HFF-Myc (cell line): ENCODE measurements at places on chromosomes 1 and 21.

DNA sequence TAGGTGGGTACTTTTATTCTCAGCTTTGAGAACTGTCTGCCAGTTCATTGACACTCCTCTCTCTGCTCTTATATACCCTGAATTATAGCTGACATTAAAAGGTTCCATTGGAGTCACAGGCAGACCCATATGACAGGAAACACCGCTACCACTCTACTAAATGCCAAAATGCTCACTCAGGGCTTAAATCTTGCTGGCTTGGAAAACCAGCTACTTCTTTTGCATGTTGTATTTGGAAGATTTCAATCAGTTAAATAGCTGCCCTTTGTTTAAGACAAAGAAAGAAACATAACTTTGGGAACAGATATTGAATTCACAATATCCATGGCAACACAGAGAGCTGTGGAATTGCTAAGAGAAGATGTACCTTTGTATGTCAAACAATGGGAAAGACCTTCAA lies 876.5 kb downstream of the USP25 start:
- no peak for DNase-seq

- no peak for DNase-seq
Observed at GRCh38 chr1:208280681-208281450, 36.7 kb upstream of the PLXNA2 start.

DNA sequence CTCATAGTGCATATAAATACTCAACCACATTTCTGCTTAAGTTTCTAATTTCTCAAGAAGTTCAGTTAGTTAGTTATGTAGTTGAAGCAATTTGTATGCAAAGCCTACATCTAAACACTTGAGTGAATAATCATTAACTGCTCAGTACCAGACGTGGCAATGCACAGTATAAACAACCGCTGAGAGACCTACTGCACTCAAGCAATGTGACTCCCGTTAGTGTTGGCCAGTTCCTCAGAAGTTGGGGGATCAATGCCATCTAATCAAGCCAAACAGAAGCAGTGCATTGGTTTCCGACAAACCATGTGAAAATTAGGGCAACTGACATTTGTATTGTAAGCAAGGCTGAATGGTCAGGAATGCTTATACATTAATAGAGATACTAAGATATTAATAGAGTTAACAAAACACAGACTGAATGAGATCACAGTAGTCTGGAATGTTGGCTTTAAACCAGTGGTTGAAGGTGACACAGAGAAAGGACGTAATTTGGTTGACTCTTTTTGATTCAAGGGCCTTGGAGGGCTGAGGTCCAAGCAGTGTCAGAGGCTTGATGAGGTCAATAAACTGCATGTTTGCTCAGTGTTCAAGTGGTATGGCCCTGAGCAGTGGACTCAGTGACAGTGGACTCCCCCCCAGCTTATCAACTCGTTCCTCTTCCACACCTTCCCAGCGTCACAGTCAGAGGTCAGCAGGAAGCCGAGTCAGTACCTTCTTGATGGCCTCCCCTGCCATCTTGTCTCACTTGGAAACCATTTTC lies 255.5 kb downstream of the CTH start:
- DNase-seq, result no peak

DNA sequence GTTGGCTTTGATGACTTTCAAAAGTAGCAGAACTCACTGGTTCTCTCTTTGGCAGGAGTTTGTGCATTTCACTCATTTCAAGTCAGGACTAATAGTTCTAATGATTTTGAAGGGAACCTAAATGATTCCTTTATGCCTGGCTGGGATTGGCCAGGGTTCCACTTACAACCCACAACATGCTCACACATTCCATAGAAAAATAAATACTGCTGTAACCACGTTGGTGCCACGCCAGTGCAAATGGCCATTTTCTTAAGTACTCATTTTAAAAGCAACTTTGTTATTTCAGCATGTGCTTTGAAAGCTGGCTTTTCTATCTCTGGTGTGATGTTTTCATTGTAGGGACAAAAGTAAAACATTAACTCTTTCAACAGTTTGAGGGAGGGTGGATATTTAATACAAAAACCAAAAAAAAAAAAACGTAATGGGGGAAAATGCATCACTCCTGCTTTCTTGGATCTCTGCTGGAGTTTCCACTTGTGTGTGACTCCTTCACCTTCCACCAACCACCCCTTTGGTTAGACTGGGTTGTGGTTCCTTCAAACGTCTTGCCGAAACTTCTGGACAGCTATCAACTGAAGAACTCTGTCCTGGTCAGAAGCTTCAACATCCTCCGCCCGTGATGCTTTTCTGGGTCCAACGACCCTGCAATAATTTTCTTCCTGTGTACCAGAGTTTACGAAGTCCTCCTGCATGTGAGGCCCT lies 300.4 kb upstream of the RUNX1 start:
- DNase-seq, result no peak

DNA sequence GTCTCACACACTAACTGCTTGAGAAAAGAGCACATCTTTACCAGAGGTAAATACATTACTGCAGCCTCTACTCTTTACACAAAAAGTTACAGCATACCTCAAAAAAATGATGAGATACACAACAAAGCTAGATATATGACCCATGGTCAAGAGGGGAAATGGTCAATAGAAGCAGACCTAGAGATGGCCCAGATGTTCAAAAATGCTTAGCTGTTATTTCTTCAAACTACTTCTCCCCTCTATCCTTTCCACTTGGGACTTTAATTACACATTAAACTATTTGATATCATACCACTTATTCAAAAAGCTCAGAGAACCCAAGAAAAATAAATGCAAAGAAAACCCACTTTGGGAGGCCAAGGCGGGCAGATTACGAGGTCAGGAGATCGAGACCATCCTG lies 12.8 kb downstream of the BRWD1 start:
- DNase-seq, result no peak

DNA sequence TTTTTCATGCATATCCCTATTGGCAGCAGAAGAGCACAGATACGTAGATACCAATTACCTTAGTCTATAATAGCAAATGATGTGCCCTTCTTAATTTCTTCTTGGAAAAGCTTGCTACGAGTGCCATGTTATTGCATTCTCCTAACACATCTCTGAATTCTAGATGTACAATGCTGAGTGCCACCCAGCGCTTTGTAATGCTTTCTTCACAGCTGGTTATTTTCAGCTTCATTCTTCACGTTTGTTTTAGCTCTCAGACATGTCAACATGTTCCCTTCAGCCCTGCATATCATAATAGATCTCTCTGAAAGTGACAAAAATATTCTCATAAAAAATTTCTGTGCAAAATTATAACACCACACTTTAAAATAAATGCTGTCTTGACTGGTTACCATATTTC lies 981.2 kb downstream of the TTLL7 start:
- no peak for DNase-seq

DNA sequence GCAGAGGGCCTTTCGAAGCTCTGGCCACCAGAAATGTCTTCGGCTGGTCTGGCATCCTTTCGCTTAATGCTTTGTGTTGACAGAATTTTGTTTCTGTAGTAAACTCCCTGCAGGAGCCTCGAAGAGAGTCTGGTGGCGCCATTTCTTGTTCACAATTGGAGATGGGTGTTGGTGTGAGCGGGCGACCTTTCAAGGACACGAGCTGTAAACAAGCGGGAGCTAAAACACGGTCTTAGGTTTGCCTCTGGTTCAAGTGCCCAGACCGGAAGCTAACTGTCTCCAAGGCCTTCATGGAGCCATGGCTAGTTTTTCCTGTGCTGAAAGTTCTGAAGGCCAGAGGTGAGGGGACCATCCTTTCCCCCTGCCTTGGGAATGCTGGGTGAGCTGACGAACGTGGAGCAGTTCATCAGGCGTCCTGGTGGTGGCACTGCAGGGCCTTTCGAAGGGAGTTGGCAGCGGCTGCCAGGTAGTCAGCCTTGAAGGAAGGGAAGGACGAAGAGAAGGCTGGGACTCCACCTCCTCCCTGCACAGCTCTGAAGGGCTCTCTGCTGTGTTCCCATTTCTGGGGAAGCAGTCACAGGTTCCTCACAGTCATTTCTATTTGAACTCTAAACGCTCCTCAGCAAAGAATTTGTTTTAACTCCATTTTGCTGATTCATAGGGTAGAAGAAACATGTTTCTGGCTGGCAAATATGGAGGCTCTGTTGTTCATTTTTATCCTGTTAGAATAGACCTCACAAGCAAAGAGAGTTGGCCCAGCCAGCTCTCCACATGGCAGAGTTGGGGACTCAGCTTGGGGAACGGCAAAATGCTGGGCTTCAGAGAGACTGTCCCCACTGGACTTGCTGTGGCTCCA lies 35.2 kb downstream of the URB2 start:
- peak; percentile 20 for DNase-seq

- no peak for DNase-seq
Observed at GRCh38 chr1:59755069-59755685, 59.6 kb upstream of the HOOK1 start.

DNA sequence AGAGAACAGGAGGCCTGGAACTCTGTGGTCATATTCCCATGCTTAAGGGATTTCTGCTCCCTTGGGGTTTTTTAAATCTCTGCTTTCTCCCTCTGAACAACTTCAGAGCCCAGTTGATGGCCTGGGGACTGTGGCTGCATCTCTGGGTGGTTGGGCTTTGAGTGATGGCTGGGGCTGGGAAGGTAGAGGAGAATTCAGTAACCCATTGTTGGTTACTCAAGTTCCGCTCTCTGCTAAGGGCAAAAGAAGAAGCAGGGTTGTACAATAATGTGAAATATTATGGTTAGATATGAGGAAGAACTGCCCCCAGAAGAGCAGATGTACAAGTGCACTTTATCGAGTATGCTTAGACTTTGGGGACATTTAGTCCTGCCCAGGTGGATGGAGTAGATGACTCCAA lies 72.1 kb upstream of the CNTN2 start:
- no peak for DNase-seq

- DNase-seq, result no peak
Observed at GRCh38 chr1:109772658-109773202, 9.0 kb upstream of the EPS8L3 start.

DNA sequence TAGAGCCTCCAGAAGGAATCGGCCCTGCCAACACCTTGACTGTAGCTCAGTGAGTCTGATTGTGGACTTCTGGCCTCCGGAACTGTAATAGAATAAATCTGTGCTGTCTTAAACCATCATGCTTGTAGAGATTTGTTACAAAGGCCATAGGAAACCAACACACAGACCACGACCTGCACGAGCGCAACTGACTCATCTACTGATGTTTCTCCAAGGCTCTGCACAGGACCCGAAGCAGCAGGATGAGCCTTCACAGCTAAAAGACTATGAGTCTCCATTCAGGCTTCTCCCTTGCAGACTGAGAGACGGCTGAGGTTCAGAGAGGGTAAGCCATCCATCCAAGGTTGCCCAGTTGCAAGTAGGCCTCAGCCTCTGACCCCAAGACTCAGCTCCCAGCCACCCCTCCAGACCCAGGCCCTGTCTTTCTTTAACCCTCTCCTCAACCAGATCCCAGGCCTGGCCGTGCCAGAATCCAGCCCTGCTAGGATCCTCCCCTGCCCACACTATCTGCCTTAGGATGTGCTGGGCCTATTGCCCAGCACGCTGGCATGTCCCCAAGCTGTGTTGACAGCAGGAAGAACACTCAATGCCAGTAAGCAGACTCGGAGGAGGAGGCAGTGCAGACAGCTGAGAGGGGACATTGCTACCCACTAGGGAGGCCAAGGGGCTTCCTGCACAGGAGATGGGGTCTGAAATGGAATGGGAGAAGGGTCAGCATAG lies 109.0 kb downstream of the HMGB4 start:
- no peak for DNase-seq

- no peak for DNase-seq
Observed at GRCh38 chr1:43171312-43171875, 696 bp downstream of the EBNA1BP2 start.

- DNase-seq, result no peak
Observed at GRCh38 chr1:66343569-66344325, 190.2 kb upstream of the SGIP1 start.

- DNase-seq, result no peak
Observed at GRCh38 chr1:76620371-76620770, 246.9 kb upstream of the ST6GALNAC5 start.

DNA sequence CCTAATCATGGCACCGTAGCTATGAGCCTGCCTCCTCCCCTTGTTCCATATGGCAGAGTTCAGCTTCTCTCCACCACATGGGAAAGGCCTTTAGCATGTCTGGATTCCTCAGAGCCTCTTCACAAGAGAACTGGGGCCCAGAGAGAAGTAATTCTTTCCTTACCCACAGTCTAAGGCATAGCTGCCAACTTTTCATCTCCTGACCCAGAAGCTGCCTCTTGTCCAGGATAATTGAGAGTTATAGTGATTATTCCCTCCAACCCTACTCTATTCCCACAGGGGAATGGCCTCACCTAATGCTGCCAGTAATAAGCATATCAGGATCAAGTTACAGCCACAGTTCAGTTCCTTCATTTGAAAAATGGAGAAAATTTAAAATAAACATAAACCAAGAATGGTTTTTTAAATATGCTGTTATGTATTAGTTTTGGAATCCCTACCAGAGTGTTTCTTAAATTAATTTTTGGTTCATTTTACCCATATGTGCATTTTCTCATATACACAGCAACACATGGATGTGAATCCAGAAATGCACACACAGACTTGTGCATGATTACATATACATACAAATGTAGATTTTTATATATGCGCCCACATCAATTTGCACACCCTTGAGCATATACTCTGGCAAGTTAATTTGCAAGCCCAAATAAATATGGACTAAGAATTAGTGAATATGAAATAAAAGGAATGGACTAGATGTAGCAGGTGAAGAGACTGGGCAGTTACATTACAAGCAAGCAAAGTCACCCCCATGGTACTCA lies 63.9 kb upstream of the WARS2 start:
- DNase-seq, result no peak

- no peak for DNase-seq
Observed at GRCh38 chr1:235989105-235989504, 75.8 kb downstream of the NID1 start.

GRCh38 chr1:152870831-152871730 lies 7.0 kb upstream of the SMCP start:
- DNase-seq, result no peak

- no peak for DNase-seq
Observed at GRCh38 chr21:46414965-46415275, 43.8 kb upstream of the DIP2A start.

- DNase-seq, result no peak
Observed at GRCh38 chr1:36621531-36621930, 138.8 kb upstream of the CSF3R start.

GRCh38 chr1:113659035-113659434 lies 100.3 kb downstream of the PHTF1 start:
- no peak for DNase-seq

DNA sequence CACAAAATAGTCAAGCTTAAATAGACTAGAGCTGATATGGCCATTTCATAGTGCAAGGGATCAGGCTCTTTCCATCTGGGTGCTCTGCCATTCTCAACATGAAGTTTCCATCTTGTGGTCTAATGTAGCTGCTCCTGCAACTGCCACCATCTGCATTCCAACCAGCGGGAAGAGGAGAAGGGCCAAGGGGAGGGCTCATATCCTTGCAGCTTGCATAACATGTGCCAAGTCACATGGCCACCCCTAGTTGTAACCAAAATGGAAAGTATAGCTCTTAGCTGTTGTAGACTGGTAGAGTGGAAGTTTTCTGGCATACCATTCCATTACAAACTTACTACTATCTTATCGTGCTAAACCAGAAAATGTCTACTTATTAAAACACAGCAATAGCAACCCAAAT lies 38.9 kb upstream of the IVNS1ABP start:
- no peak for DNase-seq

- DNase-seq, result no peak
Observed at GRCh38 chr1:63916485-63917360, 142.9 kb downstream of the ROR1 start.

GRCh38 chr1:33015216-33015615 lies 21.5 kb downstream of the AK2 start:
- DNase-seq, result no peak

- DNase-seq, result no peak
Observed at GRCh38 chr1:20571427-20571826, 17.5 kb upstream of the CDA start.
